ENCODE measurements at places on chromosomes 6 and 20.

DNA sequence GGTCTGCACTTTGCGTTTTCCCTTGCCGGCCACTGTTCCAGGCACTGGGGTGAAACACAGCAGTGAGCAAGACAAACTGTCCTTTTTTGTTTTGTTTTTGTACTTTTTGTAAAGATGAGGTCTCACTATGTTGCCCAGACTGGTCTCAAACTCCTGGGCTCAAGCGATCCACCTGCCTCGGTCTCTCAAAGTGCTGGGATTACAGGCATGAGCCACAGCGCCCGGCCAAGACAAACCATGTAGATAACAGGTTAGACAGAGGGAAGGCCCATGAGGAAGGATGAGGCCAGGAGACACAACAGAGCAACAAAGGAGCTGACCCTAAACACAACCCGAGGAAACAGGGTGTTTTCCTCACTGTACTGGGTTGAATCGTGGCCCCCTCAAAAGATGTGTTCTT is 165.4 kb downstream of the NFATC2 start:
- DNase-seq = no peak

- DNase-seq = no peak
These were observed 161.0 kb downstream of the ASCC3 start for GRCh38 chr6:100719883-100720682.

DNA sequence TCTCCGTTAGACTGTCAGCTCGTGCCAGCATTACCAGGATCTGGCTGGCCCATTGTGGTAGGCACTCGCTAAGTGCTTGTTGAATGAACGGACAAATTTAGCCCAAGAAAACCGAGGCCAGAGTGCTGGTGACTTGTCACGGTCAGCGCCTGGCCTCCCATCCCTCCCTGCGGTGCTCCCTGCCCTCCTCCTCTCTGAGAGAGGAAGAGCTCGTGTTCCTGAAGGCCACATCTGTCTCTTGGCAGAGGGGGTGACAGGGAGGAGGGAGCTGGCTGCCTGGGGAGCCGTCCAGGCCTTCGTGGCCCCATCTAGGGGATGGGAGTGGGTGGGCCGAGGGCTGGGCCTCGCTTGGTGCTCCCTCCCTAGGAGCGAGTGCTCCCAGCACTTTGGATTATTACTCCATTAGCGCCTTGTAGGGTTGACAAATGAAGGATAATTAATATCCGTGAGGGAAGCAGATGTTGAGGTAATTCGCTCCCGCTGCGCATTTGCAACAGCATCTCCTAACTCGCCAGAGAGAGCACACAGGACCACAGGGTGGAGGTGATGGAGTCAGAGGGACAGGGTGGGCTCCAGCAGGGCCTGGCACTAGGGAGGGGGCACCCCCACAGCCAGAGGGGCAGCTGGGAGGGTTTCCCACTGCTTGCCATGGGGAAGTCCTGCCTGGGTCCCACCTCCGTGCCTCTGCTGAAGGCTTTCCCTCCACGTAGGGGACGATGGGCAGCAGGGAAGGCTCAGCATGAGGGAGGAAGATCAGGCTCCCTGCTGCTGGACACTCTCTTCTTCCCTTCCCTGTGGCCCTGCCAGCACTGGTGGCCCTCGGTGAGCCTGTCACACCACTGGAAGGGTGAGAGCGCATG is 37.0 kb downstream of the VSTM2L start:
- no peak for DNase-seq

- no peak for DNase-seq
These were observed 702.7 kb downstream of the MAFB start for GRCh38 chr20:39986173-39986904.

Measured in Daoy (cell line).